ENCODE measurements at places on chromosomes 4 and X. TPM values are rescaled to one million over a fixed set of nuclear protein-coding genes. Genes with fewer than 3 reads are reported as not detected.
A peak's percentile ranks its signal among the peaks of the same experiment; 100 is the strongest.

- DNase-seq, result peak; percentile 15
Observed at GRCh38 chrX:84046403-84046984, 141.5 kb downstream of the RPS6KA6 start.

DNA sequence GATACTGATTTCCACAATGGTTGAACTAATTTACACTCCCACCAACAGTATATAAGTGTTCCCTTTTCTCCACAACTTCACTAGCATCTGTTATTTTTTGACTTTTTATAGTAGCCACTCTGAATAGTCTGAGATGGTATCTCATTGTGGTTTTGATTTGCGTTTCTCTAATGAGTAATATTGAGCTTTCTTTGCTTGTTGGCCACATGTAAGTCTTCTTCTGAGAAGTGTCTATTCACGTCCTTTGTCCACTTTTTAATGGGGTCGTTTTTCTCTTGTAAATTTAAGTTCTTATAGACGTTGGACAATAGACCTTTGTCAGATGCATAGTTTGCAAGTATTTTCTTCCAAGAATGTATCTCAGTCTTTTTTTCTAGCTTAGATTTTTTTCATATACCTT lies 10.0 kb downstream of the FBXW7 start:
- no peak for DNase-seq

PRSS12 gene
- 0.07 TPM for total RNA-seq

DNA sequence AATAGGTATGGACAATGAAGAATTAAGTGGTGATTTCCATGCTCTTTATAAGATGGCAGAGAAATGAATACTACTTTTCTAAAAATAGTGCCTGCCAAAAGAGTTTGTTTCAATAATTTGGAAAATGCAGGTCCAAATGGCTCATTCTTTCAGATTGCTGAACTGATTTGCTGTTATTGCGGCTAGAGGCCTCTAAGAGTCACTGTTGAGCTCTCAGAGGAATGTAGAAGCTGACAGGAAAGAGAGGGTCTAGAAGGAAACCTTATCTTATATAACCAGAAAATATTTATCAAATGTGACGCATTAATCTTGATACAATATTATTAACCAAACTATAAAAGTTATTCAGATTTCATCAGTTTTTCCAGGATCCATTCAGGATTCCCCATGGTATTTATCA lies 65.7 kb upstream of the PAGE1 start:
- DNase-seq, result no peak

DNA sequence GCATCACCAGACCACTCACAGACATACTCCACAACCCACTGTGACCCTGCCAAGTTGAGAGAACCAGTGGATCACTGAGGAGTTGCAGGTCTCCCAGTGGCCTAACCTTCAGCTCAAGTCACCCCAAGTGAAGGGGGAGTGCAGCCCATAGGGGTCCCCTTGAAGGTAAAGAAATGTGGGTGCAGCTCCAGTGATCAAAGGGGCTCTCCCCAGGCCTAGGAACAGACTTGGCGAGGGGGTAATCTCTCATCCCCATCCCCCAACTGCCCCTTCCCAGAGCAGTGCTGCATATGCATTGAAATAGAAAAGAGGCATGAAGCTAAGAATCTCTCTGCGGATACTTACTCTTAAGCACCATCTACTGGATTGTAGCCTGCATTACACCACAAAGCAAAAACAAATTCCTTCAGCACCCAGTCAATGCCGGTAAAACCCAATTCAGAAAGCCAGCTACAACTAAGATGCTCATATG lies 27.0 kb downstream of the MAGEE1 start:
- peak; percentile 1 for DNase-seq

- no peak for DNase-seq
Observed at GRCh38 chr4:172143605-172144314, 330.6 kb downstream of the GALNTL6 start.

MAGEB2 gene
- 158 TPM for total RNA-seq

- peak; percentile 73 for DNase-seq
Observed at GRCh38 chr4:147334478-147334877, 146.4 kb upstream of the EDNRA start.

DNA sequence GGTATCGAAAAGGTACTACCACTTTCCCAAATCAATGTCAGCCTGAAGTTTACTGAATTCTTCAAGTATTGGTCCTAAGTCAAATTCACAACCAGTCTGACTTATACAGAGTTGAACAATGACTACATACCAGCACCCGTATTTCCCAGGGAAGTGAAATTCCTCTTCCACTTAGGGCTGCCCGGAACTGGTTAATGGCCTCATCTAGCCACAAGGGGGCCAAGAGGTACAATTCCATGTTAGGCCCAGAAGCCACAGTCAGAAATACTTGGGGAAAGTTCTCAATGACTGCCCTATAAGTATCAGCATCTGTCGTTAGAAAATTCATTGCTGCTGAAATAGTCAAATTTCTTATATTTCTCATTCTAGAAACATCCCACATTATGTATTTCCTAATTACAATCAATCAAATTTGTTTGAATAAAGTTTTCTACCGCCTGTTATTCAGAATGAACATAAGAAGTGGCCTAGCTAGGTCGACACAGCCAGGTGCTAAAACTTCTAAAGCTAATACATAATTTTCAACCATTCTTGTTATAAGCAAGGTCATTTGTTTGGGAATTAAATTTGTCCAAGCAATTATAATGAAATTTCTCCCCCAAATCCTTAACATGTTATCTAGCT lies 5.6 kb upstream of the PCDH7 start:
- DNase-seq, result peak; percentile 50

GCNA gene
- total RNA-seq, result 0.87 TPM

Data from HT1080 (cell line).